ENCODE measurements at places on chromosomes 2 and 18. TPM values are rescaled to one million over a fixed set of nuclear protein-coding genes. Genes with fewer than 3 reads are reported as not detected.
A peak's percentile ranks its signal among the peaks of the same experiment; 100 is the strongest.

Gene SPHKAP
- total RNA-seq: 0.07 TPM

Gene CCDC93
- total RNA-seq: 63.4 TPM

Gene RPL31
- 1,632 TPM for total RNA-seq

Gene CHRNG
- total RNA-seq: not detected

GRCh38 chr2:204551512-204551863 lies 6.2 kb downstream of the PARD3B start:
- DNase-seq: no peak

DNA sequence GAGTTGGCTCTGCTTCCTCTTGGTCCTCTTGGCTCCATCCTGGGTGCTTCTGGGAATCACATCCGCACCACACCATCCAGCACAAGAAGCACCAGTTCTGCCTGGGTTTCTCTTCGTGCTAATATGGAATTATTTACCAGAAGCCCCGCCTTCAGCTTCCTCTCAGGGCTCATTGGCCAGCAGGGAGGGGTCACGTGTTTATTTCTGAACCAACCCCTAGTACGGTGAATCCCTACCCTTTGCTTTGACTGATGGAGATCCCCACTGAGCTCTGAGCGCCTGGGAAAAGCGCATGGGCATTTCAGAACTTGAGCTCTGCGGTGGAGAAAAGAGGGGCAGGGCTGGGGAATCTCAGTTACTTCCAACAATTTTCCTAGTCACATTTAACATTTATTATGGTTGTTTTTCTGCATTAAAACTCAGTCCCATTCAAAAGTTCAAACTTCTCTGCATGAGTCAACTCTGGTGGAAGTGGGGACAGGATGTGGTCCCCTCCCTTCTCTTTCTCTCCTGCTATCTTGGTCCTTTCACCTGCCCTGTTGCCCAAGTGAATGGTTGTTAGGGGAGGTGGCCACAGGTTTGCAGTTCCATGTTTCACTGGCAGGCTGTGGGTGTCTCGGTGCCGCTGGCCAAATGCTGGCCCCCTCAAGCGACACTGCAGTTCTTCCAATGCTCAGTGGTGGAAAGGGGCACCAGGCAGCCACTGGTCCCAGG lies 76.4 kb upstream of the TTC39C start:
- no peak for DNase-seq

DNA sequence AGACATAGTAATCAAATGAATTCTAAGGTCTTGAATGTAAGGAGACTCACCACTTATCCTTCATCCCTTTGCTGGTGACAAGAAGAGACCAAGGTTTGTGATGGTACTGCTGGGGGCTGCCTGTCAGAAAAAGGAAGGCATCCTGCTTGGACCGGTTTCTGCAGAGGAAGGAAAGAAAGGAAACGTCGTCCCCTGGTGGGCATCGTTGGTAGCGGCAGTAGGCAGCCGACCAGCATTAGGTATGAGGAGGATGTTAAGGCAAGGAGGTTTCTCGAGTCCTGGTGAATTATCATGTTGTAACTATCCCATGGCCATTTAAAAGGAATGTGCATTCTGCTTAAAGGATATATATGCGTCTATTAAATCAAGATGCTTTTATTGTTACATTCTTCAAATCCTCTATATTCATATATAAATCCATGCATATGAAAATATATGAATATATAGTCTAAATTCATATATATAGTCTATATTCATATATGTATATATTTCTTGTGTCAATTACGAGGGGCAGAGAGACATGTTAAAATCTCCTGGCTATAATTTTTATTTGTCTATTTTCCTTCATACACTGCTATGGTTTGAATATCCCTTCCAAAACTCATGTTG lies 94.4 kb upstream of the TGFA start:
- peak; percentile 73 for DNase-seq

- no peak for DNase-seq
Measured at GRCh38 chr2:27569398-27569797, 13.4 kb upstream of the ZNF512 start.

DNA sequence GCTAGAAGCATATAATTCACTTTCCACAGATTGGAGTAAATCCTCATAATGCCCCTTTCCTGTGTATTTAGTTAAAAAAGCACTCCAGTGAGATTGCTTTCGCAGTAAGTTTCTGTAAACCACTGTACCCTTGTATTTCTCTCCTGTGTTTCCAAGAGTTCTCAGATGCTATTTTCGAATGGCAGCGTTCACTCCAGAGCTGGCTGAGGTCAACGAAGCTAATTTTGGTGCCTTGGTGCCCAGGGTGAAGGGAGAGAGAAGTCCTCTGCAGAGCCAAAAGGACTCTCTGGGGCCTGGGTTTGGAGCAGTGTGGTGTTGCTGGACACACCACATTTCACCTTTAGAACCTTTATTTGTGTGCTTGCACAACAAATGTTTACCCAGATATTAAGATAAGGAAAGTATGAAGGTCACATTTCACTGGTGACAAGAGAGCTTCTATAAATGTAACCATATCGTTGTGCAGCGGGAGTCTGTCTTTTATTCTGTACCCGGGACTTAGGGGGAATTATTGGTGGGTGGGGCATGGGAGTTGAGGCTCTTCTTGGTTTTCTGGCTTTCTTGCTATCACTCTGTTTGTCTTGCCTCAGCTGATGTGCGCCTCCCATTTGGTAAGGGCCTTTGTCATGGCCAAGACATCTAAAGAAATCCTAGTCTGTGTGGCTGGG lies 9.9 kb downstream of the EPAS1 start:
- DNase-seq: no peak

GRCh38 chr2:113755035-113755834 lies 1.2 kb downstream of the SLC35F5 start:
- no peak for DNase-seq

GRCh38 chr18:22210311-22210754 lies 40.9 kb downstream of the GATA6 start:
- DNase-seq: no peak

- no peak for DNase-seq
Measured at GRCh38 chr2:213185147-213185822, 33.9 kb upstream of the IKZF2 start.

DNA sequence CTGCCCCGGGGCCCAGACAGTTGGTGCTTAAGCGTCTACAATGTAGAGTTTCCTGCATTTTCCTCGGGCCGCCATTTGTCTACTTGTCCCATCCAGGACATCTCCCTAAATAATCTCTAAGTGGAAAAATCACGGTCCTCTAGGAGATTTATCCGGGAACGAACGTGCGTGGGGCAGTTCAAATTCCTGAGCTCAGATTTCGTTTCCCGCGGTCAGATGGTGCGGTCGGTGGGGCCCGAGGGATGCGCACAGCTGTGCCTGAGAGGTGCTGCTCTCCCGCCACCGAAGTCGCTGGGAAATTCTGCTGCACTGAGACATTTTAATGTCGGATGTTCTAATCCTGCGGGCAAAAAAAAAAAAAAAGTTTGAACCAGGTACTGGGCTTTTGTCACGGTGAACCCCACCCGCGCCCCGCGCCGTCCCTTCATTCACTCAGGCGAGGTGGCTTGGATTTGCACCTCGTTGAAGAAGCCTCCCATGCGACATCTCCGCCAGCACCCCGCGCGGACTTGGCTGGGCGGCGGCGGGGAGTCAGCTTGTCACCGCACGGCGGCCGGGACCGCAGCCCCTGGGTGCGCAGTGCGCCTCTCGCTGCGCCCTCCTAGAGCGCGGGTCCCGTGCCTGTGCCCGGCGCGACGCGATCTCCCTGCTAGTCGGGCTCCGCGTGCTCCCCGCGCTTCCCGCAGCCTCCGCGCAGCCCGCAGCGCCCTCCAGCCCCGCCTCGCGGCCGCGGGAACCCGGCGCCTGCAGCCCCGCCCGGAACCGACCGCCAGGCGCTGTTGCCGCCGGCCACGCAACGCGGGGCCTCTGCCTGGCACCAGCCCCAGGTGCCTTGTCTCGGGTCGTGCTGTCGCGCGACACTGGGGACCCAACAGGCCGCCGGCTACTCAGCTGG lies 191.9 kb upstream of the TCF4 start:
- DNase-seq: peak; percentile 28

GRCh38 chr2:230974096-230974913 lies 21.6 kb upstream of the SPATA3 start:
- DNase-seq: no peak

- DNase-seq: no peak
Measured at GRCh38 chr2:753123-753522, 75.9 kb upstream of the TMEM18 start.

- no peak for DNase-seq
Measured at GRCh38 chr2:67237288-67237687, 159.8 kb upstream of the ETAA1 start.

DNA sequence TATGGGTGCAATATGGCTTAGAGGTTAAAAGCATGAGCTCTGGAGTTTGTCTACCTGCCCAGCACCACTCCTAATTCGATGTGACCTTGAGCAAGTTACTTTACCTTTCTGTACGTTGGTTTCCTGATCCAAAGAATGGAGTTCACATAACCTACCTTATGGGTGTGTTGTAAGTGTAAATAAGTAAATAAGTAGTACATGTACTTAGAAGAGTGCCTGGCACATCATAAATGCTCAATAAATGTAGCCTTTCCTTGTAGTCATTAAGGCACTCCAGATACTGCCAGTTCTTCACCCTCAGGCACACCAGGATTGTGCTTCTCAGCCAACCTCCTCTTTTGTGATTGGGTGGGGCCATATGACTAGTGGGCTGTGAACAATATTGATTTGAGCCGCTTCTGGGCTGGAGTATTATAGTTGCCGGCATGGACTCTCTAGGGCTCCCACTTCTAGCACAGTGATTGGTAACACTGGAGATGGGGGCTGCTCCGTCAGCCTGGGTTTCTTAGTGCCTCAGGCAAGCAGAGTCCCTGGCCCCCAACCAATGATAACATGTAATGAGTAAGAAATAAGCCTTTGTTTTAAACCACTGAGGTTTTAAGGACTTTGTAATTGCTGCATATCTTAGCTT lies 101.7 kb upstream of the NOSTRIN start:
- DNase-seq: no peak

All from progenitor cell of endocrine pancreas (in vitro differentiated cells).